ENCODE measurements at places on chromosomes 5 and 9.

GRCh38 chr9:130963337-130963908 is 24.4 kb upstream of the FIBCD1 start:
- no peak for DNase-seq

GRCh38 chr5:95993266-95993665 is 31.6 kb upstream of the ELL2 start:
- DNase-seq, result no peak

DNA sequence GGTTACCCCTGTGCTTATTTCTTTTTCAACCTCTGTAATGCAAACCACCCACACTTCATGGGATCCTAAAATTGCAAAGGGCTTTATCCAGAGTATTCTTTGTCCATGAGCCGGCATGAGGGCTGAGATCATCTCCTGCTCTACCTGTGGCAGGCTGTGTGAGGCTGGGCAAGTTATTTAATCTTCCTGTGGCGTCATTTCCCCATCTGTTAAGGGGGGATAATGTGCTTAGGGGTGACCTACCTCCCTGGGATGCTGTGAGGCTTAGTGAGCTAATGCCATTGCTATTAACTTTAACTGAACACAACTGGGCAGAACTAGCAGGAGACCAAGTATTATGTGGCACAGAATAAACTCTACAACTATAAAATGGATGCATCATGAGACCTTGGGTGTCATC is 17.0 kb downstream of the FRMPD1 start:
- no peak for DNase-seq

GRCh38 chr9:75826314-75826713 is 64.2 kb upstream of the PCSK5 start:
- no peak for DNase-seq

DNA sequence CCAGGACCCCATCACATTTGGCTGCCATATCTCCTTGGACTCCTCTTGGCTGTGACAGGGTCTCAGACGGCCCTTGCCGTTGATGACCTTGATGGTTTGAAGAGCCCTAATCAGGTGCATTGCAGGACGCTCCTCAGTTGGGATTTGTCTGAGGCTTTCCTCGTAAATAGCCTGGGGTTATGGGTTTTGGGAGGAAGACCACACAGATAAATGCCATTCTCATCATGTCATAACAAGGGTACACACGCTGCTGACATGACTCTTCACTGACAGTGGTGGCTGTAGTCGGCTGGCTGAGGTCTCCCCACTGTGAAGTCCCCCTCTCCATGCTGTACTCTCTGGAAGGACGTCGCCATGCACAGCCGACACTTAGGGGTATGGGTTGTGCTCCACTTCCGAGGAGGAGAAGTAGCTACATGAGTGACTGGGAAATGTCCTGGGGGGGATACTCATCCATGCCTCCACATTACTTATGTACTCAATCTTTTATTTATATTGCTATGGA is 42.9 kb upstream of the SPTLC1 start:
- peak; percentile 20 for DNase-seq

DNA sequence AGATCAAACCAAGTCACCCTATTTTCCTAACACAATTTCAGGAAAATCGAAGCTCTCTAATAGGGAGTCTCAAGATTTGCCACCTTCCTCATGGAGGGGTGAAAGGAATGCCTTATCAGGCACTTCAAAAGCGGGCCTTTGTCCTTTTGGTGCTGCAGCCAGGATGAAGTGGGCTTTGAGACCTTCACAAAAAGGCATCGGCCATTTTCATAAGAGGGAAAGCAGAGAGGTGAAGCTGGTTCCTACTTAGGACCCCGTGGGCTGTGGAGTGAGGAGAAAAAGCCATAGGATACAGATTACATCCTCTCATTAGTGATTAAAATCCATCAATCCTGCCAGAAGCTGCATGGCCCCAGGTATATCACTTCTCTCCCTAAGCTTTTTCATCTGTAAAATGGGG is 859 bp downstream of the CDKN2AIPNL start:
- DNase-seq, result no peak

GRCh38 chr9:94300470-94301301 is 27.8 kb downstream of the NUTM2F start:
- no peak for DNase-seq

DNA sequence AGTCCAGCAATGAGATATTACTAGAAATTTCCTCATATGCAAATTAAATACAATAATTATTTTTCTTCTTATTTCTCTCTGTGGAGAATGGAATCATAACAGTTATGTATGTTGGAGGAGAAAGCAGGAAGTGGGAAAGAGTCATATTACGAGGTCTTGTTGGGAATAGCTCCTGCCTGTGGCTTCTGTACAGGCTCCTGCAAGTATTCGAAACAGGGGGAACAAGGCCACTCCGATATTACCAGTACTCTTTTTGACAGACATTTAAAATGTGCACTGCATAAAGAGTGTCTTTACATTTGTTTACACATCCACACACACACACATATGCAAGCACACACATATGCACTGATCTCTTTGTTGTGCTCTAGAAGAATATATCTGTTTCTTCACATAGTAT is 812.0 kb upstream of the ZNF608 start:
- no peak for DNase-seq

GRCh38 chr9:108831496-108832178 is 24.1 kb downstream of the ACTL7B start:
- peak; percentile 56 for DNase-seq

DNA sequence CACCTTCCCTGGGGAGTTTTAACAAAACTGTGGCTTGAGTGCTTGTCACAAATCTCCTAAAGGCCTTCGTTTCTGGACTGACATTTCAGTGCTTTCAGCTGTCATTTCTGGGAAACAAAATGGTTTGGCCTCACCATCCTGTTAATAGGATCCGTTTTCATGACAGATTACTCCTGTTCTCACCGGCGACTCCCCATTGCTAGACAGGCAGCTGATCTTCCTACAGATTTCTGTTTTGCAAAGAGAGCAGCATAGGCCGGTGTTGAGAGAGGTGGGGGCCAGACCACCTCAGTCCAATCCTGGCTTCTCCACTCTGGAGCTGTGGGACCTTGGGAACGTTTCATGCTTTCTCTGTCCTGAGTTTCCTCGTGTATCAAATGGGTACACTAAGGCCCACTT is 75.5 kb upstream of the OTULINL start:
- DNase-seq, result no peak

DNA sequence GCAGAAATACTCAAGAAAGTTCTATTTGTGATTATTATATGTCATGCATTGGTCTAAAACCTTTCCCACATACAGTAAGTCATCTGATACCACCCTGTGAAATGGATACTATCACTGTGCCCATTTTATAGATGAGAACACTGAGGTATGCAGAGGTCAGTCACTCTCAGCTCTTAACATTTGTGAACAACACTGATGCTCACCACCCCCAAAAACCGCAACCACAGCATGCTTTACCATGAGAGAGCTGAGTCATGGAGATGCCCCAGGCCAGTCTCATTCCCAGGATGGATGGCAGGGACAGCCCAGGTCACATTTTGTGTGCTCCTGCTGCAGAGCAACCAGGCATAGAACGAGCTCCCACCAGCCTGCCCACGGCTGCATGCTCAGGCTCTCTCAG is 53.5 kb upstream of the IRX1 start:
- no peak for DNase-seq

DNA sequence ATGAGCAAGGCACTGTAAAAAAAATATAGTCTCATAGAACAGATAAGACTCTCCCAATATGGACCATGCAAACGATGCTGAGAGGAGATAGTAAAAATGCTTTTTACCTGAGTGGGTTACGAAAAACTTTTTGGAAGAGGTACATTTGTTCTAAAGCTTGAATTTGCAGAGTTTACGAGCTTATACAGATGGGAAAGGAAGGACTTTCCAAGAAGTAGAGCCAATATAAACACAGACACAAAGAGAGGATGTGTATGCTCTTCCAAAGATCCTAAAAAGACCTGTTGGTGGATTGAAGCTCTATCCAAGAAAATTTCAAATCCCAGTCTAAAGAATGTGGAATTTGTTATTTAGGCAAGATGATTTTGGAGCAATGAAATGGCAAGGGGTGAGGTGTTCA is 127.1 kb upstream of the SLCO6A1 start:
- DNase-seq, result no peak

DNA sequence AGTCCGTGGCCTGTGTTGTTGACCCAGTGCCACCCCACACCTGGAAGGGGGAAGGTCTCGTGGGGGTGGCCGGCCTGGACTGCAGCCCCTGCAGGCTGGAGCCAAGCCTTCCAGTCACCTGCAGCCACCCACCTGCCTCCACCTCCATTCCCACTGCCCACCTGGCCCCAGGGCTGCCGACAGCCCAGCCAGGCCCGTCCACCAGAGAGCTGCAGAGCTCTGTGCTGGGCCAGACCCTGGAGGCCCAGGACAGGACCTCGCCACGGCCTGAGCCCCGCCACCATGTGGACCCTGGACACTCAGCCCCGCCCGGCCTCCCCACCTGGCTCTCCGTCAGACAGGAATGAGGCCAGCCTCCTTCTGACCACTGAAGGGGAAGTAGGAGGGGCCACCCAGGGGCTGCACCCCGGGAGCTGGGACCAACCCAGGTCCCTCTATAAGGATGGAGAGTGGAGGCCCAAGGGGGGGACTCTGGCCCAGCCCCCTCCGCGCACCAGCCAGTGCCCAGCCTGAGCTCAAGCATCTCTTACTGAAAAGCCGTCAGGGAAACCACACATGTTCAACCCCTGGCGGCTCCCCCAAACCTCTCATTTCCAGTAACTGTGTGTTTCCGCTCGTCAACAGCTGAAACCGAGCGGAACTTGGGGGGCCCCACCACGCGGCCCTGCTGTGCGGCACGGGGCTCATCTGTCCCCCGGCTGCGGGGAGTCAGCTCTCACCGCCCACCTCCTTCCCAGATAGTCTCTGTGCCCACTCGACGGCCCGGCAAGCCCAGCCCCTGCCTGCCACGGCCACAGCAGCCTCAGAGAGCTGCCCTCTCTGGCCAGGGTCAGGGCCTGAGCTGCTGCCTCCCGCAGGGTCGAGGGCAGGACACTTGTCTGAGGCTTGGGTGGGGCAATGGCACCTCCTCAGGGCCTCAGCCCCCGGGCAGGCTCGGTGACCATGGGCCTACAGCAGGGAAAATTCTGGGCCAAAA is 12.8 kb downstream of the NOTCH1 start:
- DNase-seq, result no peak

GRCh38 chr5:35518104-35518503 is 99.6 kb upstream of the SPEF2 start:
- no peak for DNase-seq

- DNase-seq, result no peak
Measured at GRCh38 chr9:89482056-89482851, 15.7 kb downstream of the SEMA4D start.

DNA sequence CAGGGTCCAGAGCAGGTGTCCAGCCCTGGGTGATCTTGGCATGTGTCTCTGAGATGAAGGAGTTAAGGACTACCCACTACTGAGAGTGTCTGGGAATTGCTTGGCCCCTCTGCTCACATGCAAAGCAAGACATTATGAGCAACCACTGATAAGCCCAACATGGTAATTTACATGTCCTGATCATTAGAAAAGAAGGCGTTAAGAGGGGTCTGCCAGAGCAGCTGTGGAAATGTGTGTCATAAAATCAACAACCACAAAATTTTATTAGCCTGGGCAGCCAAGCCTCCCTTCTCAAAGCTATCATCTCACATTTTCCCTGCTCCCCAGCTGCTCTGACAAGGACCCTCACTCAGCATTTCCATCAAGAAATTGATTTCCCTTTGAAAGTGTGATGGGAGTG is 351.0 kb downstream of the SPOCK1 start:
- DNase-seq, result no peak

DNA sequence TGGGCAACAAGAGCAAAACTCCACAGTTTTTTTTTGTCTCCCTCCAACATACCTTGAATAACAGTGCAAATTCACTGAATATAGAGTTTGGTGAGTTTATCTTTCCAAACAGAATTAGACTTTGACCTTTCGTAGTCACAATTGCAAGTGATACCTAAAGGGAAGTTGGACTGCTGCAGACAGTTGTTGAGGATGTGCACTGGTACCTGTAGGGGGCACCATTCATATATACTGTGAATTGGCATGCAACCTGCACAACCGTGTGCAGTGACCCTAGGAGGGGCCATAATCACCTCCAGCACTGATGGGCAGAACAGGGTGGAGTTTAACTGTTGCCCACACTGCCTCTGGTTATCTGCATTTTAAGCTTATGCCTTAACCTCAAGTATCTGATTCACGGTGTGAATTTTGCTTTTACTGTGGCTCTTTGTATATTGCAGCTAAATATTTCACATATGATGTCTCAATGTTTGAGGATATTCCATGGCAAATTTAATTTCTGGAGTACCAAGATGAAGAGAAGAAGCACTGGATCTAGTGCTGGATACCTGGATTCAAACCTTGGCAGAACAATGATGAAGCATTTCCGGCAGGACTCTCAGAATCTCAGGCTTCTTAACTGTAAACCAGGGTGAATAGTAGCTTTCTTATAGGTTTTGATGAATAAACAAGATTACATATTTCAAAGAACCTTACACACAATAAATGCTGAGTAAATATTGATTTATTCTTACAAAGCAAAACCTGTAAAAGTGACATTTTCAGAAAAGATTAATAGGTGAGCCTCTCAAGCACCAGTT is 144.3 kb downstream of the ACTBL2 start:
- DNase-seq, result peak; percentile 46

GRCh38 chr9:30774326-30774725 is 1610.1 kb upstream of the ACO1 start:
- DNase-seq, result no peak

GRCh38 chr9:131657456-131657855 is 82.4 kb downstream of the RAPGEF1 start:
- no peak for DNase-seq

DNA sequence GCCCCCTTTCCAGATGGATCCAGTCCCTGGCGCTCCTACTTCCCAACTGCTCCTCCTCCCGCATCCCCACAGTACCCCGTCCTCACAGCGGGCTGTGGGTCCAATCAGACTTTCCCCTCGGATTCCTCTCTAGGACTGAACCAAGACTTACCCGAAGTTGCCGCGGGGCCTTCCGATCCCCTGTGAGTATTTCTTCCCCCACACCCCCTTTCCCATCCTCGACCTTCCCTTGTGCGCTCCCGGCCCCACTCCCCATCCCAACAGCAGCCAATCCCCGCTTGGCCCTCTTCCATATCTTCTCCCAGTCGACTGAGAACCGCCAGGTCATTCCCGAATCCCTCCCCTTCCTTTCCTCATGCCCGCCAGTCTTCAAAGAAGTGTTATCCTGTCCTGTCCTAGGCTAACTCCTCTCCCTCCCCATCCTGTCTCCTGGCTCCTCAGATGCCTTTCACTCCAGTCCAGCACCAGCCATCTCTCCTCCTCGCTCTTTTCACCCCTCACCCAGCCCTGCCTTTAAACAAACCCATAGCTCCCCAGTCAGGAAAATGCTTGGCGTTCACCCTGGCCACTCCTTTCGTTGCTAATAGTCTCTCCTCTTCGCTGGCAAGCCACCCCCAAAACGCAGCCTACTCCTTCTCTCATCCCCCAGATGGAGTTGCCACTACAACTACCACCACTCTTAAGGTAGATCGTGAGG is 646 bp downstream of the SWI5 start:
- DNase-seq, result peak; percentile 62

Data from ELR (cell line).